ENCODE measurements at places on chromosomes 6 and 20. TPM values are rescaled to one million over a fixed set of nuclear protein-coding genes. Genes with fewer than 3 reads are reported as not detected.

GRCh38 chr20:44931911-44932310, 22.1 kb downstream of the PABPC1L start:
- no peak for DNase-seq

The C20orf202 gene
- 0.25 TPM for total RNA-seq

The DNAH8 gene
- not detected for total RNA-seq

GRCh38 chr6:11428371-11428770, 109.2 kb upstream of the TMEM170B start:
- no peak for DNase-seq

DNA sequence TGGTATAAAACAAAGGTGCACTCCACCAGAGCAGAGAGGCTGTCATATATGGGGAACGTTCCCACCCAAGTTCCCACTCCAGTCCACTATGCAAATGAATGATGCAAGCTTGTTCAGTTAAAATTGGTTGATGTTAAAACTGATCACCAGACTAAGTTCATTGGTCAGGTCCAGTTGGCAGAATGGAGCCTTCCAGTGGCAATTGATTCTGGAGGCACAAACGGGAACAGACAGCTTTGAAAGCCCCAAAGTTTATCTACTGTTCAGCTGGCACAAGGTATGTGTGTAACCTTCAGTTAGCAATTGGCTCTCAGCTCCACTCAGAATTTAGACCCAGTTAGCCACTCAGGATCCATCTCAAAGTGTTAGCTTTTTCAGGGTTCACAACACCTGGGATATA, 119.4 kb upstream of the CEP85L start:
- DNase-seq: no peak

- DNase-seq: no peak
These were observed 47.6 kb downstream of the STX11 start for GRCh38 chr6:144197919-144198318.

DNA sequence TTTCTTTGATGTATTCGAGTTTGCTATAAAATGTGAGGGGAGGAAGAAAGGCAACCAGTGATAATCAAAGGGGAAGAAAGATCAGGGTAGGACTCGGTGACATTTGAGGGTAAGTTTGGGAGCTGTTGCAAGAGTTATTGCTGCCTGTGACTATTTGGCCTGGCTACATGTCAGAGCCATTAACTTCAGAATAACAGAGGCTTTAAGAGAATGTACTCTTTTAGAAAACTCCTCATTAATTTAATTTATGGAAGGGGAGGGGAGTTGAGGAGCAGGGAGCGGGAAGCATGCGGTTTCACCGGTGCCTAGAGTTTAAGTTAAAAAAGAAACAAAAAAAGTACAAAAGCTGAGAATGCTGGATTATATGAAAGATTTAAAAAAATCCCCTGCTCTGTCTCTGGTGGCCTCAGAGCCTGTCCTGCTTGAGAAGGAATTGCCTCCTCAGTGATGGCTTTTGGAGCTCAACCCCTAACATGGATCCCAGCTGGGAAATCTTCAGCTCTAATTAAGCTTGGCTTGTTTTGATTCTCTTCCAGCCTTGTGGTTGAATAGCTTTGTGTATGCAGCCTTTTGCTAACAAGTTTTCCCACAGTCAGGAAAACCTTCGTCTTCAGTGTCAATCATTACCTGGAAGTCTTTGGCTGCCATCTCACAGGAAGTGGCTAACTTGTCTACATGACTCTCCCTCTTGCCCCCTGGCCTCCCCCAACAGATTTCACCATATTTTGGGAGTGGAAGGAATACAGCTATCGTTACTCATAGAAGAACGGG, 238.2 kb downstream of the SOX4 start:
- no peak for DNase-seq
